ENCODE measurements at places on chromosomes 2 and 18. TPM values are rescaled to one million over a fixed set of nuclear protein-coding genes. Genes with fewer than 3 reads are reported as not detected.

- no peak for DNase-seq
Measured at GRCh38 chr2:54015798-54016699, 45.3 kb upstream of the PSME4 start.

- DNase-seq: no peak
Measured at GRCh38 chr2:34069604-34070003, 470.5 kb upstream of the FAM98A start.

Gene RNF152
- total RNA-seq: 2.6 TPM

- DNase-seq: no peak
Measured at GRCh38 chr2:31232586-31232985, 1.4 kb upstream of the EHD3 start.

DNA sequence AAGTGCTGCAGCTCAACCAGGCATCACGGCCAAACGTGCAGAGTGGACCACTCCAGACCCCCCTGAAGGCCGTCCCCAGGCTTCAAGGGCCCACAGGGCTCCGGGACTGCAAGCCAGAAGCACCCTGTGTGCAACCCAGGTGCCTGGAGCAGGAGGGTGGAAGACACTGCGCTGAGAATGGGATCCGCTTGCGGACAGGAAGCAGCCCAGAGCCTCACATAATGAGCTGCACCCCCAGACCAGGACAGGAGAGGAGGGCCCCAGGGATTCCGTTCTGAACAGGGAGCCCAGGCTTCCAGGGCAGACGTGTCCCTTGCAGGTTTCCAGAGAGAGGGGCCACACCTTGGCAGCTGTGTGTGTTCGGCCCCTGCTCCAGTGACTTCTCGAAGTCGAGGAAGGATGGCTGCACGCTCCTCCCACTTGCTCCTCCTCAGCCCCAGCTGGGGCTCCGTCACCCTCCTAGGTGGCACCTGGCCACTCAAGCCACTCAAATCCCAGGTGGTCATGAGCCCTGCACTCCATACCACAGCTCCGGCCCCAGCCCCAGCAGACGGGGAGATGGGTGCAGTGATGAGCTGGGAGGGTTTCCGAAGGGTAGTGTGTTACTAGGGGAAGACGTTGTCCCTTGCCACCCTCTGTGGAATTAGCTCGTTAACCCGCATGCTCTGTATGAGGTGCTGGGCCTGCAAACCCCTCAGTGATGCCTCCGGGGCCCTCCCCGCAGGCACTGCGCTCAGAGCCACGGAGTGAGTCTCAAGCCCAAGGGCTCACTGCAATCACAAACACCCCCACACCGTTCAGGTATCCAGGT is 79.2 kb downstream of the NDUFA10 start:
- DNase-seq: no peak

Gene COL6A3
- total RNA-seq: 3.9 TPM
